Aorta (tissue), 5 donors: ENCODE measurements at places on chromosomes 1 and 21. TPM values are rescaled to one million over a fixed set of nuclear protein-coding genes. Genes with fewer than 3 reads are reported as not detected.
A peak's percentile ranks its signal among the peaks of the same experiment; 100 is the strongest.

Gene CADM3
- total RNA-seq = 10.9 TPM

Gene PGBD5
- total RNA-seq = 0.99 TPM

Gene LIN28A
- not detected for total RNA-seq

Gene CYP2J2
- total RNA-seq = 0.24 TPM

Gene TIAM1
- total RNA-seq = 15.8 TPM

Gene HRNR
- total RNA-seq = not detected

Gene OR6K3
- total RNA-seq = not detected

- no peak overlapping the region for H3K27ac ChIP-seq
- H3K4me1 ChIP-seq = no peaks in the 10 kb centered on the region
- no peak for DNase-seq
- H3K36me3 ChIP-seq = no peaks in the 10 kb centered on the region
Observed at GRCh38 chr1:213790565-213790964, 197.2 kb upstream of the PROX1 start.

GRCh38 chr1:101605878-101606277 is 369.1 kb downstream of the S1PR1 start:
- H3K27ac ChIP-seq = no peak overlapping the region
- H3K4me1 ChIP-seq = no peaks in the 10 kb centered on the region
- no peak overlapping the region for H3K4me3 ChIP-seq
- no peaks in the 10 kb centered on the region for H3K27me3 ChIP-seq
- no peak for DNase-seq

GRCh38 chr21:30818837-30819610 is 6.0 kb upstream of the KRTAP8-1 start:
- H3K36me3 ChIP-seq = no peaks in the 10 kb centered on the region
- H3K4me3 ChIP-seq = no peak overlapping the region
- H3K4me1 ChIP-seq = no peaks in the 10 kb centered on the region
- no peak for DNase-seq
- H3K27me3 ChIP-seq = no peaks in the 10 kb centered on the region

GRCh38 chr1:11598461-11598860 is 55.8 kb downstream of the FBXO2 start:
- H3K4me3 ChIP-seq = no peak overlapping the region
- no peaks in the 10 kb centered on the region for H3K27me3 ChIP-seq
- H3K36me3 ChIP-seq = no peaks in the 10 kb centered on the region
- DNase-seq = no peak
- H3K4me1 ChIP-seq = no peaks in the 10 kb centered on the region

- no peak overlapping the region for H3K4me3 ChIP-seq
- H3K36me3 ChIP-seq = no peaks in the 10 kb centered on the region
- no peaks in the 10 kb centered on the region for H3K27me3 ChIP-seq
- no peaks in the 10 kb centered on the region for H3K4me1 ChIP-seq
- DNase-seq = no peak
Observed at GRCh38 chr1:186738926-186739325, 58.7 kb upstream of the PTGS2 start.

DNA sequence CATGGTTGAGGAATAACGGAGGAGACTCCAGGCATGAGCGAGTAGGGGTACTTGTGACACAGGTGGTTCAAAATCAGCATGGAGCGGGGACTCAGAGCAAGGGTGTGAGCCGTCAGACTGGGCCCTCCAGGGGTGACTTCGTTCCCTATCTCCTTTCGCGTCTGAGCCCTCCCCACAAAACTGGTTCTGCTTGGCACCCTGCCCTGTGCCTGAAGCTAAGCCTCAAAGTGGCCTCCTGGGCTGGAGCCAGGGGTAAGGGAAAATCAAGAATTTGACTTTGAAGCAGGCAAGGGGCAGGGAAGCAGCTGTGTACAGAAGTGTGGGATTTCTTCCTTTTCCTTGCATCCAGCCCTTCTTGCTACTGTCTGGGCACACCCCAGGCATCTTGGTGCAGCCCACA is 331.5 kb upstream of the AJAP1 start:
- H3K4me3 ChIP-seq = no peak overlapping the region
- no peak overlapping the region for H3K27ac ChIP-seq
- H3K4me1 ChIP-seq = no peaks in the 10 kb centered on the region
- H3K36me3 ChIP-seq = no peaks in the 10 kb centered on the region

GRCh38 chr1:159823406-159823805 is 3.3 kb upstream of the SLAMF8 start:
- no peaks in the 10 kb centered on the region for H3K4me1 ChIP-seq
- no peak for DNase-seq
- no peaks in the 10 kb centered on the region for H3K27me3 ChIP-seq
- H3K4me3 ChIP-seq = no peak overlapping the region
- H3K36me3 ChIP-seq = no peaks in the 10 kb centered on the region

- no peak for DNase-seq
- no peaks in the 10 kb centered on the region for H3K27me3 ChIP-seq
- no peak overlapping the region for H3K4me3 ChIP-seq
- H3K36me3 ChIP-seq = no peaks in the 10 kb centered on the region
- H3K27ac ChIP-seq = no peak overlapping the region
Observed at GRCh38 chr1:197600751-197601150, 174.5 kb downstream of the DENND1B start.

- peak; percentile 96 for DNase-seq
- peaks cover 2% of the 10 kb centered on the region for H3K36me3 ChIP-seq
- H3K27ac ChIP-seq = peak overlapping the region; percentile 74
- no peaks in the 10 kb centered on the region for H3K27me3 ChIP-seq
- H3K4me3 ChIP-seq = peak overlapping the region; percentile 84
Observed at GRCh38 chr21:26846036-26846931, 1.1 kb upstream of the ADAMTS1 start.

- no peak overlapping the region for H3K4me3 ChIP-seq
- DNase-seq = no peak
- H3K27ac ChIP-seq = no peak overlapping the region
- H3K36me3 ChIP-seq = no peaks in the 10 kb centered on the region
- no peaks in the 10 kb centered on the region for H3K4me1 ChIP-seq
- H3K27me3 ChIP-seq = no peaks in the 10 kb centered on the region
Observed at GRCh38 chr1:218611916-218612585, 266.9 kb downstream of the TGFB2 start.

- no peak overlapping the region for H3K27ac ChIP-seq
- no peak for DNase-seq
- H3K4me3 ChIP-seq = no peak overlapping the region
- H3K36me3 ChIP-seq = no peaks in the 10 kb centered on the region
- no peaks in the 10 kb centered on the region for H3K4me1 ChIP-seq
Observed at GRCh38 chr1:8992936-8993687, 33.1 kb downstream of the SLC2A7 start.

- no peak for DNase-seq
- no peaks in the 10 kb centered on the region for H3K36me3 ChIP-seq
- no peak overlapping the region for H3K27ac ChIP-seq
- H3K4me3 ChIP-seq = no peak overlapping the region
- H3K4me1 ChIP-seq = no peaks in the 10 kb centered on the region
Observed at GRCh38 chr1:169059421-169059820, 47.1 kb upstream of the ATP1B1 start.

DNA sequence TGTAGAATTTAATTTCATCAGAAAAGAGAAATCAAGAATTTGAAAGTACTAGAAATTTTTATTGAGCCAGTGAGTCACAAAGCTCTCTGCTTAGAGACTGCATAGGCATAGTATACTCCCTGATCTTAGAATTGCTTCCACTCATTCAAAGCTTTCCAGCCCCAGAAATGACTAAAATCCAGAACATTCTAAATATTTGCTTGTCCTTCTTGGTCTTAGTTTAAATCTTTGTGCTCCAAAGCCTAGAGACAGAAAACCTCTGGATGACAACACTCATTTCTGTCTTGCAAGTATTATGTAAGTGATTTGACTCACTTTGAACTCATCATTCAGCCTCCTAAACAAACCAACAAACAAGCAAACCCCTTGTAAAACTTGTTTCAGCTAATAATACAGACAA is 74.2 kb downstream of the PTPRC start:
- H3K27ac ChIP-seq = no peak overlapping the region
- H3K4me3 ChIP-seq = no peak overlapping the region
- no peaks in the 10 kb centered on the region for H3K36me3 ChIP-seq
- H3K4me1 ChIP-seq = no peaks in the 10 kb centered on the region
- H3K27me3 ChIP-seq = no peaks in the 10 kb centered on the region

DNA sequence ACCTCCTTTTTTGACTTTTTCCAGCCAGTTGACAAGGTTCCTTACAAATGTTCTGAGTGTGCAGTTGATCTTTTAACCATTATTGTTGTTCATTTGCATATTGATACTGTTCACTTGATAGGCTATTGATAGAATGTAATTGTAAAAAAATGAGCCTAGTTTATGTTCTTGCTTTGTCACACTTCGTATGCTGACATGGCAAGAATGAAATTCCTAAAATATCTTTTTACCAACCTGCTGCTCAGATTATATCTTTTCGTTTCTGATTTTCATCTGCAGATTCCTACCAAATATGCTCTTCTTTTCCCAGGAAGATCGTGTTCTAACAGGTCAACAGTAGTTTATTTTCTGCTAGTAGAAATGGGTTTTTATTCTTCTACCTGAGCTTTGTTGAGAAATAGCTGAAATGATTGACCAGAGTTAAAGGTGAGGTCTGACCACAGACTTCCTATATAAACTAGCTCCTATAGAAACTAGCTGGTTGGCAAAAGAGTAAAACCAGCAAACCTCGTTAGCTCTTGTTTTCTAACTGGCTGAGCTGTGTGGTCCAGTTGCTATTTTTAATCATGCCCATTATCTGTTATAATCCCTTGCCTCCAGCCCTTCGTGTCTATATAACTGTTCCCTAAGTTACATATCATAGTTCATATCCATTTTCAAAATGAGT is 174.8 kb downstream of the HS2ST1 start:
- H3K27ac ChIP-seq = no peak overlapping the region
- DNase-seq = no peak

DNA sequence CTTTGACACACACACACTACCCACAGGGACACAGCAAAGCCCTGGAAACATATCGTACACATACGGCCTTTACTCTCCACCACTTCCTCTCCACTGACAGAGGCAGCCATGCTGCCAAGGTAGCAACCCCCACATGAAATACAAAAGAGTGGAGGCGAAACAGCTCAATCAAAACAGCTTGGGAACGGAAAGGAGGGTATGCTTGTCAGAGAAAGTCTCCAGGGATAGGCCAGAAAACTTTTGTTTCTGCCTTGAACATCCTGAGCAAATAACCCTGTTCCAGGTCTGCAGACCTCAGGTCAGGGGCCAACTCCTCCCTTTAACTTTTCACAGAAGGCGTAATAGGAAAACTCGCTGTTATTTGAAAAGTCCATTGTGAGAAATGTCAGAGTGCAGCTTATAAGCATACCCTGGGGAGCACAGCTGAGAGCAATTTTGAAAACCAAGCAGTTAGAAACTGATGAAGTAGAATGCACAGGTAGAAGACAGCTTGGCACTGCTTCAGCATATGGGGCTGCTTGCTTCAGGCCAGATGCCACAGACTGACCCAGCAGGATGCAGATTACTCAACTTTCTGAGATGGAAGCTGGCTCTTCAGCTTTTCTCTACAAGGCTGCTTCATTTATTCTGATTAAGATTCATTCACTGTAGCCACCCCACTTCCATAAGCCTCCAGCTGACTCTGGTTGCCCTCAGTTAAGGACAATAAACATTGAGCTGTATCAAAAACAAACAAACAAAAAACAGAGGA is 18.0 kb downstream of the KIAA0319L start:
- DNase-seq = no peak
- no peaks in the 10 kb centered on the region for H3K27me3 ChIP-seq
- H3K4me3 ChIP-seq = no peak overlapping the region
- H3K36me3 ChIP-seq = no peaks in the 10 kb centered on the region
- H3K4me1 ChIP-seq = peaks cover 19% of the 10 kb centered on the region

GRCh38 chr21:46504666-46505065 is 46.0 kb downstream of the DIP2A start:
- H3K27me3 ChIP-seq = no peaks in the 10 kb centered on the region
- H3K4me3 ChIP-seq = no peak overlapping the region
- no peak overlapping the region for H3K27ac ChIP-seq
- no peaks in the 10 kb centered on the region for H3K4me1 ChIP-seq
